Adrenal gland (tissue), 19 donors: ENCODE measurements at places on chromosomes 2 and 18. TPM values are rescaled to one million over a fixed set of nuclear protein-coding genes. Genes with fewer than 3 reads are reported as not detected.

The LPIN2 gene
- total RNA-seq: 36.2 TPM

The KLHL30 gene
- total RNA-seq: 0.11 TPM

The LINC00305 gene
- not detected for total RNA-seq

The POTEC gene
- not detected for total RNA-seq
